ENCODE measurements at places on chromosomes 3 and 15.

DNA sequence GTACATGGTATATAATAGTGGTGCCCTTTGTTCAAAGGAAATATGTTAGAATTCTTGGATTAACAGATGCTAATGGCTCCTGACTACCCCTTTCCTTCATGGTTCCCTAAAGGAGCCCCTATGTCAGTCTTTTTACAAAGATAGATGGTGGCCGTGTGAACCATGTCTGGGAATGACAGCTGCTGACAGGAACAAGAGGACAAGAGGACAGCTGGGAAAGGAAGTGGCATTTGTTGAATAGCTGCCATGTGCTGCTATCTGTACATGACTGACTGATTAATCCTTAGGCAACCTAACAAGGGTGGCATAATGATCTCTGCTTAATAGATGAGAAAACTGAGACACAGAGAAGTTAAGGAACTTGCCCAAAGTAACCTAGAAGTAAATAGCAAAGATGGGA lies 321.7 kb downstream of the ZNF621 start:
- no peak for DNase-seq

DNA sequence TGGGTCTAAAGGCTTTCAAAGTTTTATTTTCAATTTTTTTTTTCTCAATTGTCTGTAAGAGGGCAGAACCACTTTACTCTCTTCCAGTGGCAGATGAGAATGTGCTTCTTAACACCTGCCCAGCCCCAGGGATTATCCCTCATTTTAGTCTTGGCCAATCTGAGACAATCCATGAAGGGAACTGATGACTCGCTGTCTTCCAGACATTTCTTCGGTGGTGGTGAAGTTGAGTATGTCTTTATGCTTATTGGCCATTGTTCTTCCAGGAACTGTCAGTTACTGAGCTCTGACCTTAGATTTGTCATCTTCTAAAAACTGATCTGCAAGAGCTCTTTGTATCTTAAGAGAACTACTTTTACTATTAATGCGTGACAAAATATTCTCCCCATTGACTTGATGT lies 139.5 kb downstream of the TJP1 start:
- DNase-seq, result no peak

DNA sequence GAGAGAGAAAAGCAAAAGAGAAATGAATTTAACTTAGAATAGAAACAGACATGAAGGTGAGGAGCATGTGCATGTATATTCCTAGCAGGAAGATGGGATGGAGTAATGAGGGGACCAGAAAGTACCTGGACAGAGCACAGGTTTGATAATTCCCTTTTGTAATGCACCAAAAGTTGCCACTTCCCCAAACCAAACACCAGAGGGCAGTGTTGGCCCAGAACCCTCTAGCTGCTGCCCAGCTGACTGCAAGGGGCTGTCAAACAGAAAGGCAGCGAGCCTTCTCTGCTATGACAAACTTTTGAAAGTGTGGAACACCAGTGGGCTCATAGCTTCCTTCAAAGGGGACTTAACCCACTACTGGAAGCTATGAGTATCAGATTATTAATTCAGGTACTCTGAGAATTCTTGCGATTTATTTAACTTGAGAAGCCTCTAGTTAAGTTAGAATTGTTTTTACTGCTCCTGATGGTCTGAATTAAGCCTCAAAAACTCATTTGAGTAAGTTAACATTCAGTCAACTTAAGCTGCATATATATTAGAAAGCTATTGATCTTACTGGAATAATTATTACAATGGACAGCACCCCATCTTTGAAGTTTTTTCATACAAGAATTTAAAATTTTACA lies 234.9 kb downstream of the NEK10 start:
- DNase-seq, result no peak

- DNase-seq, result no peak
These were observed 870 bp upstream of the TSEN2 start for GRCh38 chr3:12483410-12483809.

DNA sequence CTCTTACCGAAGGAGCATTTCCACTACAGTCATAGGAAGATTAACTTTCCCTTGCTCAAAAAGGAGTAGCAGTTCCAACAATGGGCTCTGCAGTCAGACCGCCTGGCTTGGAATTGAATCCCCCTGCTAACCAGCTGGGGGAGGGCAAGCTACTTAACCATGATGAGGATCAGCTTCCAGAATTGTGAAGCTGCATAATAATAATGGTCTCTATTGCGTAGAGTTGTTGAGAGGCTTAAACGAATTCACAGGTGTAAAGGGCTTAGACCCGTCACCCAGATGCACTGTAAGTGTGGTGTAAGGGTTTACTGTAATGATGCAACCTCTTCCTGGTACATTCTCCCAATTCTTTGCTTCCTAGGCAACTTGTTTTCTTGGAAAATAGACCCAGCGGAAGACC lies 185.2 kb upstream of the RGMA start:
- no peak for DNase-seq

GRCh38 chr3:104629038-104629437 lies 737.7 kb upstream of the ALCAM start:
- DNase-seq, result peak; percentile 41

DNA sequence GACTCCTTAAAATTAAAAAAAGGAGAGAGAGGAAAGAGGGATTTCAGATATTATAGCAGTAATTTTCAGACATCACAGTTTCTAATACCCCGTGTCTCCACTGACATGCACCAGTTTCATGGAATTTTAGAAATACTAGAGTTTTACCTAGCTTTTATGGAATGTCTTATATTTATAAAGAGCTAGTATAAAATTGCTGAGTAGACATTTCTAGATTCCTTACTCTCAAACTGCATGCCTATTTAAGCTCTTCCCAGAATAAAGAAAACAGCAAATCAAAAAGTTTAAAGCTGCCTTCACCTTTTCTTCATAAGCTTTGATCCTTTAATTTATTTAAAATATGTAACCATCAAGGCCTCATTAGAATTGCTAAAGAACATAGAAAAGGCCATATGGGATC lies 247.4 kb upstream of the IL12A start:
- DNase-seq, result no peak

DNA sequence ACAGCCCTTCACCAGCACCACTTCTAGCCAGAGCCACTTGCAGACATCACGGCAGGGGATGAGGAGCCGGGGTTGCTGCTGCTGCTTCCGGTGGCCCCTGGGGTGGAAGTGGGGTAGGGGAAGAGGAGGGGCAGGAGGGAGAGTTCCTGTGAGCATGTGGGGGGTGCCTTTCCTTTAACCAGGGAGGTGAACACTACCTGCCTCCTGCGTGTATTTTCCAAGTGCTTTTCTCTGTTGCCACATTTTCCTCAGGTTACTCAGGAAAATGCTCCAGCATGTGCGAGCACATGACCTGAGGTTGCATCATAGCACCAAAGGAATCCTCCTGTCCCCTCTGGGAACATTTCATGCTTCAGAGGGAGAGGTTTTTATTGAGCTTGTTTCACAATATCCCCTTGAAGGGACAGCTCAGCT lies 12.2 kb upstream of the SACM1L start:
- peak; percentile 44 for DNase-seq

DNA sequence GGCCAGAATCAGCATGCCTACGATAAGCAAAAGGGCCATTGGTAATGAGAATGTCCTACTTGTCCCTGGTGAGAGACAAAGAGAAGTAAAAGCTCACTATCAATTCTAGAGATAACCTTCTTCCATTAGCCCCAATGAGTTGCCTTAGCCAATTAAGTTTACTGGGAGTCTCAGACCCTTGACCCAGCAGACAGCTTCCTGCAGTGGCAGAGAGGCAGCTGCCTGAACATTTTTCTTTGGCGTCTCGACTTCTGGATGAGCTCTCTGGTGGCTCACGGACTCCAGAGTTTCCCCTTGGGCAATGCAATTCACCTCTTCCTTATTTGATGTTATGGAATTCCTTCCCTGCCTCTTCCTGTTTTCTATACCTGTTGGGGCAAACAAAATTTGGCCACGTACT lies 1034.4 kb downstream of the NAALADL2 start:
- no peak for DNase-seq

- DNase-seq, result no peak
These were observed 6.6 kb downstream of the PARL start for GRCh38 chr3:183878071-183878470.

- no peak for DNase-seq
These were observed 327.8 kb downstream of the GBE1 start for GRCh38 chr3:81433675-81434074.

DNA sequence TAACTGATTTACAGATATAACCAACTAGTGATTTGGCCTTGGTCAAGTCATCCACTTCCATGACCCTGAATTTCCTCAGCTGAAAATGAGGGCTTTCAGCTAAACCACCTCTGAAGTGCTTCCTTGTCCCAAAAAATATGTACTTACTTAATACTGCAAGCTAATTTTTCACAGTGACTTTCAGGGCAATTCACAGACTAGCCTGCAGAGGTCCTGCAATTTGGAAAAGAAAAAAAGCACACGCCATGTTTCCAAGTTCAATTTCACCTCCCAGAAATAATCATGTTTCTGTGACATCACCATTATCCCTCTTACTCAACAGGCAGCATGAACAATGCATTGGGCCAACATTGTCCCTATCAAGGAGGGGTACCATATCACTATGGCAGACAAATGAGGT lies 218.2 kb downstream of the SHOX2 start:
- no peak for DNase-seq

GRCh38 chr3:141076797-141077571 lies 25.8 kb downstream of the SPSB4 start:
- no peak for DNase-seq

DNA sequence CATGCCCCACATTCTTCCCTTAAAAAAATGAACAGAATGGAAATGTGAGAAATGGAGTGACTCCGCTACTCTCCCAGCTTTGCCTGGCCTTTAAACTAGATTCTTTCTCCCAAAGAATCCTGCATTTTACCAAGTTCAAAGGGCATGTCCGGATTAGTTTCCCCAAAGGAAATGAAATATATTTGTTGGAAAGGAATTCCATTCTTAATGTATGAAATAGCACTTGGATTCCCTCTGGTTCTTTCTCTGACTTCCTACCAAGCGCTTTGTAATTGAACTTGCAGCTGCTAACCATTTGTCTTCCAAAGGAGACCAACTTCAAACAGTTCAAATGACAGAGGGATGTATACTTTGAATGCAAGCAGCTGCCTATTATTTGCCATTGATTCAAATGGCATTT lies 18.9 kb downstream of the MAP2K1 start:
- no peak for DNase-seq

GRCh38 chr3:33932010-33932764 lies 133.8 kb downstream of the PDCD6IP start:
- no peak for DNase-seq

GRCh38 chr3:50464569-50464968 lies 38.9 kb downstream of the CACNA2D2 start:
- DNase-seq, result no peak

DNA sequence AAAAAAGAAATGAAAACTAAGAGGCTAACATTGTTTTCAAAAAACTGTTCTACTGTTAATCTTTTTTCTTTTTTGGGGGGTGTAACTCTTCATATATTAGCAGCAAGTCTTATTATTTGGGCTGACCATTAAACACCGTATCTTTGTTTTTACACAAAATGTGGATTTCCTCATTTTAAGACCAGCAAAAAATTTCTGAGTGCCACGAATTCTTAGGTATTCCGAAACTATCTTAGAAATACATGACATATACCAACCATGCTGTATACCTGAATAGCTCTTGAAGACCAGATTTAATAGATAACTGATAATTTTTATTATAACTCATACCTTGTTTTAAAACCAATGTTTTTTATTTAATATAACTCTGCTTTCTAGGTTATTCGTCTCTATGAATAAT lies 620 bp upstream of the TTC23 start:
- DNase-seq, result no peak

GRCh38 chr15:47363653-47364052 lies 353.7 kb upstream of the SEMA6D start:
- DNase-seq, result no peak

Data from AG04449 (cell line).